ENCODE measurements at places on chromosomes 1 and 21.

DNA sequence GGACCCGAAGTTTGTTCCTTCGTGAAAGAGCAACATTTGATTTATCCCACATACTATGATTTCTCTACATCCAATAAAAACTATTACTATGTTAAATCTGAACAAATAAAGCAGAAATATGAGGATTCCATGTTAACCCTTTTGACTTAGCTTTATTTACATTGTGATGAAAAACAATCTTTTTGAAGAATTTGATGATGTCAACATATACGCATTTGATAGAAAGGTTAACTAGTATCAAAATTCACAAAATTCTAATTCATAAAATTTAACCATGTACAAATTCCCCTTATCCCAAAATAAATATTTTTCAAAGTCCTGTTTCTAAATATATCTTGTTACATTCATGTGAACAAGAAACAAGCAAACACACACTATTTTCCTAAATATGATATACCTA, 74.2 kb downstream of the TRIM33 start:
- DNase-seq: no peak

DNA sequence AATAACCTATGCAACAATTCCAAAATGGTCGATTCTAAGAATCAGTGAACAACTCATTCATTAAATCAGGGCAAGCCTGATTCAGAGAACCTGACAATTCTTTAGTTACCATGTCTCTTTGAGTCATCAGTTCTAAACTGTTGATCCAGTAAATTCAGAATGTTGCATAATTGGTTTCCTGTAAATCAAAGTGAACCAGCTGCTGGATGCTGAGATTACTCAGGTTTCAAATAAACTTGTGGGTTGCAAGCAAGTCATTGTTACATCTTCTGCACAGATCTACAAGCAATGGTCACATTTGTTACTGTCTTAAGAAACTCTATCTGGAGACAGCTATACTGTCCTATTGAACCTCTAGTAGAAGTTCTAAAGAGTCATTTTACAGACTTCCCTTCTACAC, 16.5 kb downstream of the PLA2G2D start:
- no peak for DNase-seq

DNA sequence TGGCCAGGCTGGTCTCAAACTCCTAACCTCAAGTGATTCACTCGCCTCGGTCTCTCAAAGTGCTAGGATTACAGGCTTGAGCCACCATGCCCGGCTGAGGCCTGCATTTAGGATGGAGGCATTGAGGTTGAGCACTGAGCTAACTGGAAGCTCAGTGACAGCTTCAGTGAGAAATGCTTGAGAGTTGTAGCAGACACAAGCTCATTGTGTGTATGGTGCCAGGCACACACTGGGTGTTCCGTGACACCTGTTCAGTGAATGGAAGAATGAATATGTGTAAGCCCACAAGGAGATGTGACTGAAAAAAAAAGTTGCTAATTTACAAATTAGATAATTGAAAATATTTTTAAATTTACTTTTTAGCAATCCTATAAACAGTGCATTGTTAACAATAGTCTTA, 21.8 kb downstream of the LURAP1 start:
- DNase-seq: no peak

DNA sequence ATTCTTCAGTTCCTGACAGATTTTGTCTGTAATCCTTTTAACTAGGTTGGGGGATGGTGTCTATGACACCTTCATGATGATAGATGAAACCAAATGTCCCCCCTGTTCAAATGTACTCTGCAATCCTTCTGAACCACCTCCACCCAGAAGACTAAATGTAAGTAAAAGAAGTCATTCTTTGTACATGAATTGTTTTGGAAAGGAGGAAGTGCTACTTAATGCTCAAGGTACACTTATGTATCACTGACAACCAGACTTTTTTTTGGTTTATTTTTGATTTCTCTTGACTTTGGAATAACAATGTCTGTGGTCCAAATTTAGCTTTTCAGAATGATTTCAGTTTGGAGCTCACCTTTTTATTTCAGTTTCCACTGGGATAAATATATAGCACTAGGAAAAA, 2.3 kb downstream of the DYRK3 start:
- no peak for DNase-seq
